Femur (tissue), 1 donor: ENCODE measurements at places on chromosomes 4 and X.
A peak's percentile ranks its signal among the peaks of the same experiment; 100 is the strongest.

DNA sequence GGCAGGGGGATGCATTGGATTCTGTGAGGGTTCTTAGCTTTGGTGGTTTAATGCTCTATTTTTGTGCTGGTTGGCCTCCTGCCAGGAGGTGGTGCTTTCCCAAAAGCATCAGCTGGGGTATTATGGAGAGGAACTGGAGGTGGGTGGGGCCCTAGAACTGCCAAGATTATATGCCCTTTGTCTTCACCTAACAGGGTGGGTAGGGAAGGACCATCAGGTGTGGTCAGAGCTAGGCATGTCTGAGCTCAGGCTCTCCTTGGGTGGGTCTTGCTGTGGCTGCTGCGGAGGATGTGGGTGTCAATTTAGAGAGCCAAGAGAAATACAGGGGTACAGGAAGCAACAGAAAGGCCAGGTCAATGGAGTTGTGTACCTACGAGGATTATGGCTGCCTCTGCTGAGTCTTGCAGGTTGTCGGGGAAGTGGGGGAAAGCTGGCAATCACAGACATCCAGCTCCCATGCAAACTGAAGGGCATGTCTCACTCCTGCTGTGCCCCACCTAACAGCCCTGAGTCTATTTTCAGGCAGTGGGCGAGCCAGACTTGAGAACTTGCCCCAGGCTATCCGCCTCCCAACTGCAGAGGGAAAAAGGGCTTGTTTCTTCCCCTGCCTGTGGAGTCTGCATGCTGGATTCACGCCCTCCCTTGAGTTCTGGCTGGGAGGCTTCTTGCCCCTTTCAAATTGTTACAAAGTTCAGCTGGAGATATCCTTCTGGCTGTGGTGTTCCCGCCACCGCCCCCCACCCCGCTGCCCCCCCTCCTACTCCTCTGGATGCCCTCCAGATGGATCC lies 212.0 kb downstream of the COMMD8 start:
- DNase-seq = no peak

DNA sequence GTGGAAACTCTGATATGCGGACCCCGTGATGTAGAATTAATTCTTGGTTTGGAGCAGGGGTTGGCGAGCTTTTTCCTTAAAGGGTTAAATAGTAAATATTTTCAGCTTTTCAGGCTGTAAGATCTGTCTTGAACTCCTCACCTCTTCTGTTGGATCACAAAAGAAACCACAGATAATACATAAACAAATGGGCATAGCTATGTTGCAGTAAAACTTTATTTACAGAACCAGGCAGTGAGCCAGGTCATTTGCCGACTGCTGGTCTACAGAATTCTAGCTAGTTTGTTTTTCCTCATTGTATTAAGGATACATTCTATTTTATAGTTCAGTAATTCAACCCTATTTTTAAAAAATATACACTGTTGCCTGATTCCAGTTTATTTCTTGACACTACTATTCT lies 116.6 kb downstream of the PAPSS1 start:
- DNase-seq = no peak

- peak; percentile 53 for DNase-seq
Measured at GRCh38 chr4:168632301-168632725, 135.5 kb downstream of the PALLD start.

DNA sequence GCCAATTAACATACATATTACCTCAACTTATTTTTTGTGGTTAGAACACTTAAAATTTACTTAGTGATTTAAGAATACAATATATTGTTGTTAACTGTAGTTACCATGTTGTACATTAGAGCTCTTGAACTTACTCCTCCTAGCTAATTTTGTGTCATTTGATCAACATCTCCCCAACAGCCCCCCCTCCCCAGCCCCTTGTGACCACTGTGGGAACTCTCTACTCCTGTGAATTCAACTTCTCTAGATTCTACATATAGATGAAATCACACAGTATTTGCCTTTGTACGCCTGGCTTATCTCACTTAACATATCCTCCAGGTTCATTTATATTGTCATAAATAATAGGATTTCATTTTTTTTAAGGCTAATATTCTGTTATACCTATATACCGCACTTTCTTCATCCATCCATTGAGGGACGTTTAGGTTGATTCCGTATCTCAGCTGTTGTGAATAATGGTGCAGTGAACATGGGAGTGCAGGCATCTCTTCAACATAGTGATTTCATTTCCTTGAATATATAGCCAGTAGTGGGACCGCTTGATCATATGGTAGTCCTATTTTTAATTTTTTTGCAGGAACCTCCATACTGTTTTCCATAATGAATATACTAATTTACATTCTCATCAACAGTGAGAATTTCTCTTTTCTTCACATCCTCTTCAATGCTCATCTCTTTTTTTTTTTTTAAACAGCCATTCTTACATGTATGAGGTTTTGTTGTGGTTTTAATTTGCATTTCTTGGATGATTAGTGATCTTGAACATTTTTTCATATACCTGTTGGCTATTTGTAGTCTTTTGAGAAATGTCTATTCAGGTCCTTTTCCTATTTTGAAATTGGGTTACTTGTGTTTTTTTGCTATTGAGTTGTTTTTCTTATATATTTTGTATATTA lies 66.8 kb downstream of the RAPGEF2 start:
- DNase-seq = no peak

DNA sequence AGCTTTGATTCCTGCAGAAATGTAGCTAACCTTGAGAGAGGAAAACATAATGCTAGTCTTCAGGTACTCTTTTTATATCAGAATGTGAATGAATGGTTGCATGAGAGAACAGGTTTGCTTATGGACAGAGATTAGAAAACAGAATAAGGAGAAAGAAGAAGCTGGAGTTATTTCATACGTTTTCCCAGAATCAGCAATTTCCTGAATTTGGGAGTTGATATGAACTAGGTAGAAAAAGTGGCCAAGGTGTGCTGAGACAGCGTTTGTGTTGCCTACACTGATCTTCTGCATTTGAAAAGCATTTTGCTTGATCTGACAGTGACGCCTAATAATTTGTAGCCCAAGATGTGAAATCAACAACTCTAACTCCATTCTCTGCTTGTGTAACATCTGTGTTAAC lies 12.5 kb downstream of the GABRB1 start:
- DNase-seq = no peak

GRCh38 chrX:85499400-85499799 lies 119.9 kb upstream of the POF1B start:
- DNase-seq = no peak

GRCh38 chrX:129139837-129140598 lies 383.3 kb downstream of the SMARCA1 start:
- no peak for DNase-seq

DNA sequence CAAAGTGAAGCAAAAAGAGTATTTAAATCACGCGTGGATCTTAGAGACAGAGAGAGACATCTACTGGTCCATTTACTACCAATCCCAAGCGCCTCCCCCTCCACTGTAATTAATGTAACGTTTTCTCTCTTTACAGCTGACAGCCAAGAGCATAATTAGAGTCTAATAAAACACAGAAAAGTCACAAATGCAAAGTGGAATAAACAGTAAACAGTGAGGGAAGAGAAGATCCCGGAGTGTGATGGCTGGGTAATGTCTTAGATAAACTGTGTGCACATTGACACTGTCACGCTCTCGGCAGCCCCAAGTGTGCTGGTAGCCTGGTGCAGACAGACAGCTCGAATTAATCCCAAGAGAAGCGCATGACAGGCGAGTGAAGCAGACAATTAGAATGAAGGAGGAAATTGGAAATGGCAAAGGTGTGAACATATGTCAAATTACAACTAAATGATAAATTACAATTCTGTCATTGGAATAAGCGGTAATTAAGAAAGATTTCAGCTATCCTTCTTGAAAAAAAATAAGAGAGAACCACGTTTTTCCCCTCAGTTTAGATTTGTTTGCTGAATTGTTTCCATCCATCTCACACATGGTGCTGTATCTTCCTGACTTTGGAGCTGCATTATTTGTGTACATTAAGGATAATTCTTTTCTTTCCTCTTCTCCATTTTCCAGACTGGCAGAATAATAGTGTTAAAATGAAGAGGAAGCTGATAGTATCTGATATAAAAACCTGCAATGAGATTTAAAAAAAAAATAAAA lies 100.1 kb downstream of the CXXC4 start:
- DNase-seq = no peak

DNA sequence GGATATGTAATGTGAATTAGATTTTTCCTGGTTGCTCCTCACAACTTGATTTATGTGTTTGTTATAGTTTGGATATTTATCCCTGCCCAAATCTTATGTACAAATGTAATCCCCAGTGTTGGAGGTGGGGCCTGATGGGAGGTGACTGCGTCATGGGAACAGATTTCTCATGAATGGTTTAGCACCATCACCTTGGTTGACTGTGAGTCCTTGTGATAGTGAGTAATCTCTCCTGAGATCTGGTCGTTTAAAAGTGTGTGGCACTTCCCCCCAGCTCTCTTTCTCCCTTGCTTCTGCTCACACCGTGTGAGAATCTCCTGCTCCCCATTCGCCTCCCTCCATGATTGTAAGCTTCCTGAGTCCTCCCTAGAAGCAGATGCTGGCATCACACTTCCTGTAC lies 2.2 kb downstream of the MID2 start:
- DNase-seq = no peak

- DNase-seq = no peak
Measured at GRCh38 chr4:98222306-98222705, 38.9 kb upstream of the RAP1GDS1 start.

DNA sequence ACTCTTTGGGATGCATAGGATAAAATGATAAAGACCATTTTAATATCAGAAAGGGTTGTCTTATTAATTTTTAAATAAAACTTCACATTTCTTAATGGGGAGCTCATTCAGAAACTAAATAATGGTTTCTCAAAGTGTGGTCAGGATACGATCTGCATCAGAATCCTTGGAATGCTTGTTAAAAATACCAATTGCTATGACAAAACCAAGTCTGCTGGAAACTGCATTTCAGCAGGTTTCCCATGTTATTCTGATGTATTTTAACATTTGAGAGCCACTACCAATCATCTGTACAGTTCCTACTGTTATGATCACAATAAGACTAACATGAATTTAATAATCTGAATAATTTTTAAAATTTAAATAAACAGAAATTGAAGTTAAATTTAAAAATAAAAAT lies 115.1 kb downstream of the SOWAHB start:
- DNase-seq = no peak

DNA sequence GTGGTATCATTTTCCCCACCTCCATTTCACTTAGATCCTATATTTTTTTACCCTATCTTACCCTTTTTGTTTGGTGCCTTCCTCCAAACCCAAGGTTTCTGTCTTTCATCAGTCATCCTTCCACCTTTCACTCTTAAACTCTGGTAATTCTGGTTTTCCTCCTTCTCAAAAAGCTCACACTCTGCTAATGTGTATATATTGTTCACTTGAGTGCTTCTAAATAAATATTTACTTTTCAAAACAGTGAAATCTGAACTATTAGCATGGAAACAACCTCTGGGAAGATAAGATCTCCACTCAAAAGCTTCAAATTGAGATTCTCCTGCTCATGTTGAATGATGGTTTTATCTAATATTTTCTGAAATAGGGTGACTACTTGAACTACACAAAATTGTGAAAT lies 21.5 kb downstream of the XIAP start:
- DNase-seq = no peak

DNA sequence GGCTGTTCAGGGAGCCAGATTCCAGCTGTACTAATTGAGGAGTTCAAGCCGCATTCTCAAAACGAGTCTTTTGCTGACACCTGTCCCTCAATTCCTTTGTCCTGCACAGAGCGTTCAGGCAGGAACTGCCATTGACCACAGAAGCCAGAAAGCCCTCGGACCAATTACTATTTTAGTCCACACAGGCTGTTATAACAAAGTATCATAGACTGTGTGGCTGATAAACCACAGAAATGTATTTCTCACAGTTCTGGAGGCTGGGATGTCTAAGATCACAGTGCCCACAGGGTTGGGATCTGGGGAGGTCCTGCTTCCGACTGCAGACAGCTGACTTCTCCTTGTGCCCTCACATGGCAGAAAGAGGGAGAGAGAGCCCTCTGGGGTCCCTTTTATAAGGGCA lies 119.8 kb upstream of the ATP6AP2 start:
- DNase-seq = no peak

- DNase-seq = no peak
Measured at GRCh38 chr4:74665346-74665745, 129.0 kb downstream of the BTC start.

GRCh38 chrX:84339507-84340364 lies 151.7 kb upstream of the RPS6KA6 start:
- DNase-seq = no peak

GRCh38 chrX:50963842-50964241 lies 53.3 kb downstream of the BMP15 start:
- no peak for DNase-seq

GRCh38 chr4:73729534-73730165 lies 10.7 kb upstream of the CXCL8 start:
- peak; percentile 71 for DNase-seq

DNA sequence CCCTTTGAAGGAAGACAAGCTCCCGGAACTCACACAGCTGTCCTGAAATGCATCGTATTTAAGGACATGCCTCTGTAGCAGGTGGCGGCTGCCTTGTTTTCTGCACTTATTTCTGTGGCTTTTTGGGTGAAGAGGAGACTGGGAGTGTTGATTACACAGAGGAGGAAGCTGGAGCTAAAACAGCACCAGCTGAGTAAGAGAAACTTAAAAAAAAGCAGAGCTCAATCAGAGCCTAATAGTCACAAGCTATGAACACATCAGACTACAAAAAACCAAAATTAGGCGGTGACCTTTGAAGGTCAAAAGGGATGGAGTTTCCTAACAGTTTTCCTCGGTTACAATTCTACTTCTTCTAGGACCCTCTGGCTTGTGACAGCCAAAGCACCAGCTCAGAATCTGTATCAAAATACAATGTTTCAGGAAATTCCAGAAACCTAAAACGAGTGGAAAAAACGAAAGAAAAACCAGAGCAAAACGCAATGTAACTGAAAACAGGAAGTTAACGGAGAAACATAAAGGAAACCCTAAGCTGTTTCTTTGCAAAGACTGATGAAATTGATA lies 13.5 kb downstream of the PRKX start:
- DNase-seq = peak; percentile 37

- no peak for DNase-seq
Measured at GRCh38 chr4:151905197-151905596, 144.4 kb upstream of the GATB start.

DNA sequence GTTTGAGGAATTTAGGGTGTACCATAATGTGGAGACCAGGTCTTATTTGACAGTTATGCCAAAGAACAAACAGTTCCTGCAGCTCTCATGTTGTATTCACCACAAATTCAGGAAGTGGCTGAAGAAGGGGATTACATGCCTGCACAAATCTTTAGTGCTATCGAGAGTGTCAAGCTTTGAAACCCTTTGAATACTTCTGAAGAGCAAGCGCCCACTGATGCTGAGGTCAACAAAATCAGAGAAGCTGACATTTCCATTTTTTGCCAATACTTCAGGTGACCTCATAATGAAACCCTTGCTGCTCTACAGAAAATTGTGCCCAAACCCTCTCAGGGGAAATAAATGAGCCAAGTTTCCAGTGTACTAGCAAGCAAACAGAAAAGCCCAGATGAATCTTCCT lies 28.4 kb downstream of the PAK3 start:
- DNase-seq = no peak

GRCh38 chr4:78627046-78627965 lies 75.7 kb downstream of the ANXA3 start:
- no peak for DNase-seq

GRCh38 chr4:100632163-100632562 lies 114.3 kb upstream of the EMCN start:
- no peak for DNase-seq
